Activated T-cell treated with anti-CD3 and anti-CD28 coated beads for 1 hour (primary cell): ENCODE measurements at places on chromosomes 2 and 18.

DNA sequence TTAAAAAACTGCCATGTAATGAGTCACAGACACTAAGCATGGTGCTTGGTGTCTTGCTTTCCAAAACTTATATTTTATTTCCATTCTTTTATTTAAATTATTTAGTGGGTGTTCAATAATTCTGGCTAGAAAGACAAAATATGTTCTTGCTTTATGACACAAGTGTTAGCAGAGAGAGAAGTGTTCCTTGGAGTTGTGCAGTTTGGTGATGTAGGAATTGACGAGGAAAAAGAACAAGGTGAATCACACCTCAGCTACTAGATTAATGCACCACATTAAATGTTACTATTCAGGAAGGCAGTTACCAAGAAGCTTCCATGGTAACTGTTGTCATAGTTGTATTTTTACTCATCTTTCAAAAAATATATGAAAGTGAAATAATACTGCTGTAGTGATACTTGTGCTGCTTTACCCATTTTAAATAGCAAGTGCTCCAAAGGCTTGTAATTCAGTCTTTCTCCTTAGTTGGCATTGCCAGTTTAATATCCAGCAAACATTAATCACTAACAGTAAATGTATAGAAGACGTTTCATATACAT lies 28.3 kb downstream of the ADAM23 start:
- DNase-seq = no peak

GRCh38 chr2:27290549-27290948 lies 8.3 kb downstream of the TRIM54 start:
- no peak for DNase-seq

DNA sequence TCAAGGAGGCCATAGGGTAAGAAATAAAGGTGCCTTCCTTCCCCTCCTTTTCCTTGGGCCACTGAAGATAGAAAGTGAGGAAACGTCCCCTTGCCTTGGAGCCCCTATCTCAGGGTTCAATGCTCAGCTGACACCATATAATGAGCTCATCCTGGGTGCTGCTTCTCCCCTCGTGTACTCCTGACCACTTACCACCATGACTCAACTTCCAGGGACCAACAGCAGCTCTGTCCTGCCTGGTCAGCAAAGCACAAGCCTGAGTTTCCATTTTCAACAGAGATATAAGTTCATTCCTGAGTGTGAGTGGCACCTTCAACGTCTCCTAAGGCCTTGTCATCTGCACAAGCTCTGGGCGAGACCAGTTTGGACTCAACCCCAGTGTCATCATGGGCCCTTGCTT lies 151.2 kb downstream of the CAPN13 start:
- DNase-seq = no peak

DNA sequence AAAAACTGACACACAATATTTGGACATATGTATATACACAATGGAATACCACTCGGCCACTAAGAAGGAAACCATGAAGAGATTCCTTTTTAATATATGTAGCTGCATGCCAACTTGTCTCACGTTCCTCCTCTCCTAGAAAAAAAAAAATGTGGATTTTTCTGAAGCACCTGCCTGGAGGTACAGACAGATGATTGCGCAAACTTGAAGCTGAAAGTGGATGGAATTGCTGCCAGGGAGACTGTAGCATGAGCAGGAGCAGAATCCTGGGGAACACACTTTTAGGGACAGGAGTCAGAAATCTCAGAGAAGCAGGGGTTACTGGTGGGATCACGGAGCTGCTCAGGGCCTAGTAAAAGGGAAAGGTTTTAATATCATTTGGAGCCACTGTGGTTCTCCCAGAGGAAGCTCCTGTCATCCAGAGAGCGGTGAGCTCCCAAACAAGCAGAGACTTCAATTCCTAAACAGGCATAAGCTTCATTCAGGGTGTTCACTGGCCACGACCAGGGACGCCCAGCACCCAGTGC lies 640 bp upstream of the SPR start:
- DNase-seq = no peak

GRCh38 chr2:236763857-236764256 lies 194.2 kb downstream of the ACKR3 start:
- no peak for DNase-seq

DNA sequence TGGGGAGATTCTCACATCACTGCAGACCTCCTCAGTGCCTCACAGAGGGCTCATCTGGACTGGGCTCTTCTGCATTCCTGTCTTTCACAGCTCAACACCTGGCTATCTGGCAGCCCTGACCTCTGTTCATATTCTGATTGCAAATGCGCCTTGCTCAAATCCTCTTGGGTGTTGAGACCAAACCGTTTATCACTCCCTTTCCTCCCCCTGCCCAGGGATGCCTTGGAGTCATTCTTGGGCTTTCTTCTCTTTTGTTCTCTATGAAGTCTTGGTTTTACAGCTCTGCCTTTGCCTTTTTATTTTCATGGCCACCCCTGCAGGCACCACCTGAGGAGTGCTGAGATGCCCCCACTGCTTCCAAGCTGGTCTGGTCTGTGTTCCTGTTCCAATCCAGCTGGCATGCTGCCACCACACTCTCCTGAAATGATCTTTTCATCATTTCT lies 26.3 kb downstream of the TUBB6 start:
- DNase-seq = no peak

DNA sequence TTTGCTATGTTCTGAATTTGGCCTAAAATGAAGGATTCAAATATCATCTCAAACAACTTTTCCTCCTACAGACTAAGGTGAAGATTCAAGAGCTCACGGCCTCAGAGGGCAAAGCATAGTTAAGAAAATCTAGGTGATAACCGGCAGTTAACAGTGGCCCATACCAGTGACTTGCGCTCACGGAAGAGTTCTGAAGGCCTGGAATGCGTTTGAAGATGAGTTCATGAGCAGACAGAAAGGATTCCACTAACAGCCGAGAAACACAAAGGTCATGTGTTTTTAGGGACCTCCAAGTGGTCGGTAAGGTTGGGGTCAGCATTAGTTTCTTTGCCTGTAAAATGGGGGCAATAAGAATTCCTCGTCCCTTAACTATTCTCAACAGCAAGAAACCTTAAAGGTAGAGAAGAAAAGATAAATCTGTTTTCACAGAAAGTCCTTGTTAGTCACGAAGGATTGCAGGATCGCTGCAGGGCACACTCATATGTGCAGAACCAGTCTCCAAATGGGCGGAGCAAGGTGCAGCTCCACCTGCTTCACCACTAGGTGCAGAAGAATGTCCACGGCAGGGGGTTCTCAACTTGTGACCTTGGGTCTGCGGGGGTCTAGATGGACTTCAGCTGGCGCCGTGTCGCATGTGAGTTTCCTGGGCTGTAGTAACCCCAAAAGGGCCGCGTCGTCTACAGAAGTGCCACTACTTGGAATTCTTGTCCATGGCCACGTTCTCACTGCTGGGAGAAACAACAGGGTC lies 708 bp upstream of the RPIA start:
- DNase-seq = peak; percentile 32

DNA sequence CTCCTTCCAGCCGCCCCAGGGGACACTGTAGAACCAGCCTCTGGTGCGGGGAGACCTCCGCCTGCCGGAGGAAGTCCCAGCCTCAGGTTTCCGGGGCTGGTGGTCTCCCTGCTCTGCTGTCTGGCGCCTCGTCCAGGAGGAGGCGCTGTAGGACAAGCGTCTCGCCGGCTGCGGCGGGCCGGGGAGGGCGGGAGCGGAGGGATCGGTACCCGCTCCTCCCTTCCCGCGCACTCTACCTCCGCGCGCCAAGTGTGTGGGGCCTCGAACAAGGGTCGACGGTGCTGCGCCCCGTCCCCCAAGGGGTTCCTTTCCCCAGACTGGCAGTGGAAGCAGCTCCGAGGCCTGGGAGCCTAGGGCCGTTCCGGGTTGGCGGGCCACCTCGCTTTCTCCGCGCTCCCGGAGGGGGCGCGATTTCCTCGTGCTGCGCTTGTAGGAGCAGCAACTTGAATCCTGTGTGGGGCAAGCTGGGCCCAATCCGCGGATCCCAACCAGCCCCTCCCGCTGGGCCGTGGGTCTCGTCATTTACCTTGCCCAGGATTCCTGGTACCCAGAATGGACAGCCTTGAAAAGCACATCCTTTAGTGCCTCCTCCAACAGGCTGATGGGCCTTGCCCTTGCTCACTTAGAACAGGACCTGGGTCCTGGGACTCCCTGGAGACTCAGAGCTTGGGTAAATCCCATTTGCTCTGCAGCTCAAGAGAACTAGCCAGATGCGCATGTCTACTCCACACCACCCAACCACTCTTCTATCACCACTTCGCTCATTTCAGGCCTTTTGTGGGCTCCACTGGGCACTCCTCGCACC lies 10.6 kb upstream of the HOXD4 start:
- peak; percentile 54 for DNase-seq

DNA sequence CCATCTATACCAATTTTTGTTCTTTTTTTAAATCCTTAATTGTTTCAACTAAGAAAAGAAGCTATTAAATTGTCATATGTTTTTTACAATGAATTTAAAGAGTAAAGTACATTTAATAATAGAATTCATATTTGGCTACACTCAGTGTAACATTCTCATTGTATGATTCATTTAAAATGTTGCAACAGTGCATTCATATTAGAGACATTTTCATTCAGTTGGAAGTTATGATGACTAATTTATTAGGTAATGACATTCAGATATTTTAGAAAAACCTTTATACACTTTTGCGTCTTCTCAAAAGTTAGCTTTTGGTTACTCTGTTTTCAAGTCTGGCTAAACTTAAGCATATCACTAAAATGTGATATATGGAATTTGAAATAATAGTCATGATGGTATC lies 887.5 kb upstream of the NRXN1 start:
- no peak for DNase-seq

GRCh38 chr2:10331702-10332401 lies 29.1 kb downstream of the HPCAL1 start:
- DNase-seq = no peak

- no peak for DNase-seq
Observed at GRCh38 chr2:98683728-98684127, 47.2 kb downstream of the MGAT4A start.
